ENCODE measurements at places on chromosomes 6 and 20. TPM values are rescaled to one million over a fixed set of nuclear protein-coding genes. Genes with fewer than 3 reads are reported as not detected.
A peak's percentile ranks its signal among the peaks of the same experiment; 100 is the strongest.

Gene HUS1B
- total RNA-seq, result 0.98 TPM

DNA sequence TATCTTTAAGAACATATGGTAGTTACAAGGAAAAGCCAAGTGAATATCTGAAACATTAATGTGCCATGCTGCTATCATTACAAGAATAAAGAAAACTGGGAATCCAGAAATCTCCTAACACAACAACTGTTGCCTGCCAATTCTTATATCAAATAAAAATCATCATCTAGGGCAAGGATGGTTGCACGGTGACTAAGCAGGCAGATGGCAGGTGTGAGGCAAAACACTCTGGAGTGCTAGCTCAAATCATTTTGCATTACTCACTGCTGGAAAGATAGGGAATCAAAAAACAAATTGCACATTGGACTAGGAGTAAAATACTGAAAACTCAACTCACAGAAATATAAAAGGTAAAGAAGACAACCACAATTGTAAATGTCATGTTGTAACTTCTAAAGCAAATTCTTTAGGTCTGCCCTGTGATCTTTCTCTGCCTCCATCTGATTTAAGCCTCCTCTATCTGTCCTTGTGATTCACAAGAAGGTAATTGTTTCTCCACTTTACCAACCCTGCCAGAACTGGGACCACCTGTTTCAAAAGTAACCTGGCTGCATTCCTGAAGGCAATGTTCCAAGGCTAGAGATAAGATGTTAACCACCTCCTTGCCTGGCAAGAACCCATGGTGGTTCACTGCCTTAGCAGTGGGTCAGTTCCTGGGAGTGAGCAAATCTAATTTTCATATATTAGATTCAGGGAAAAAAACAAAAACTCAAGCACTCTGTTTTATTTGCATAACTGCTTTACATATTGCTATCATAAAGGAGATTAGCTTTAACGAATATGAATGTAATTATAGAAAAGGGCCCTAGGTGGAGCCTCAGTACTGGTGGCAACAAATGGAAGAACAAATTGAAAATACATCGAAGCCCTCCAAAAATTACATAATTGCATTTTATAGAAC is 33.1 kb upstream of the LCA5 start:
- H3K4me1 ChIP-seq, result peaks cover 7% of the 10 kb centered on the region
- H3K27ac ChIP-seq, result no peak overlapping the region
- no peak for DNase-seq

GRCh38 chr6:119267126-119267905 is 82.2 kb downstream of the MAN1A1 start:
- H3K4me3 ChIP-seq, result no peak overlapping the region
- no peaks in the 10 kb centered on the region for H3K36me3 ChIP-seq
- no peaks in the 10 kb centered on the region for H3K4me1 ChIP-seq
- H3K27ac ChIP-seq, result no peak overlapping the region

DNA sequence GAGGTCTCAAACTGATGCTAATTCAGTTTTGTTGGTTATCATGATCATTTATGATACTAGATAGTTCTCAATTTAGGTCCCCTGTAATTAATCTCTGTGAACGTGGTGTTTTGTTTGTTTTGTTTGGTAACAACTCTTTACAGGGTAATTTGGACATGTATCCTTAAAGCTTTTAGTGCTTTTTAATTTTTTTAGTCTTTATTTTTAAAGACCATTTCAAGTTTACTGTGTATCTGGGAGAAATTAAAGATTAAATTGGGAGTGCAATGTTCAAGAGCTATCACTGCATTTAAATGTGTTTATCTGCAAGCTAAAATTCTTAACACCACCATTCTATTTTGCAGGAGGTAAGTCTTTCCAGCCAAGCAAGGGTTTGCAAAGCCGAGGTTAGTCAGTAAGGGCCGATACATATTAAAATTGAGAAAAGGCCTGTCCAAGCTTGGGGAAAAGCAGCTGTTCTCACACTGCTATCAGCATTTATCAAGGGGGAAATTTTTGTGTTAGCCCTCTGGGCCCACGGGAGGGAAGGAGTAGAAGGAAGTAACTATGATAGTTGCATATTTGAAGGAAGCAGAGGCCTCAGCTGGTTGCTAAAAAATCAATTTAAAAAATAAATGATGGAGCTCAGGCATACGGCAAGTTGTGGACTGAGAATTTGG is 59.3 kb upstream of the ZNF217 start:
- H3K36me3 ChIP-seq, result no peaks in the 10 kb centered on the region
- peak overlapping the region; percentile 50 for H3K27ac ChIP-seq
- H3K4me1 ChIP-seq, result peaks cover 39% of the 10 kb centered on the region
- no peaks in the 10 kb centered on the region for H3K27me3 ChIP-seq

DNA sequence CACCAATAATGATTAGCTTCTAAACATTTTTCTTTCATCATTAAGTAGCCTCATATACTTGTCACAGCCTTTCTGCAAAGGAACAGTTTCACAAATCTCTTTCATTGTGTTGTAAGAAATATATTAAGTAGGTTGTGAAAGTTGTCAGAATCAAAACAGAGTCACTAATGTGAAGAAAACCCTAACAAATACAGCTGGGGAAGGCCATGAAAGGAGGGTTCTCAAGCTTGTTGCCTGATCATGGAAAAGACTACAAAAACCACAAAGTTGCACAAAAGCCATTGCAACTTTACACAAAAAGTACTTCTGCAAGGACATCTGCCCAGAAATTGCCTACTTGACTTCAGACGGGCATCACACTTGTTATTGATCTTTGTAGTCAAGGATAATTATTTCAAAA is 216.1 kb downstream of the ALDH8A1 start:
- H3K4me1 ChIP-seq, result no peaks in the 10 kb centered on the region
- H3K27me3 ChIP-seq, result no peaks in the 10 kb centered on the region
- DNase-seq, result no peak
- no peaks in the 10 kb centered on the region for H3K36me3 ChIP-seq

- no peak overlapping the region for H3K4me3 ChIP-seq
- H3K36me3 ChIP-seq, result no peaks in the 10 kb centered on the region
- H3K27me3 ChIP-seq, result no peaks in the 10 kb centered on the region
- H3K27ac ChIP-seq, result no peak overlapping the region
- no peak for DNase-seq
Observed at GRCh38 chr6:4010048-4010447, 68.9 kb downstream of the FAM217A start.

- H3K27me3 ChIP-seq, result no peaks in the 10 kb centered on the region
- H3K27ac ChIP-seq, result no peak overlapping the region
- no peak for DNase-seq
Observed at GRCh38 chr20:34562641-34563040, 4.1 kb downstream of the MAP1LC3A start.

GRCh38 chr6:156917213-156917612 is 140.0 kb downstream of the ARID1B start:
- no peak for DNase-seq
- no peak overlapping the region for H3K27ac ChIP-seq
- H3K36me3 ChIP-seq, result no peaks in the 10 kb centered on the region
- no peaks in the 10 kb centered on the region for H3K27me3 ChIP-seq

- no peak overlapping the region for H3K4me3 ChIP-seq
- no peak for DNase-seq
- no peaks in the 10 kb centered on the region for H3K36me3 ChIP-seq
- no peaks in the 10 kb centered on the region for H3K27me3 ChIP-seq
Observed at GRCh38 chr6:47897247-47897646, 115.4 kb downstream of the OPN5 start.

GRCh38 chr20:19730706-19731105 is 27.4 kb upstream of the RIN2 start:
- no peak overlapping the region for H3K4me3 ChIP-seq
- H3K4me1 ChIP-seq, result peaks cover 13% of the 10 kb centered on the region
- no peak for DNase-seq
- no peaks in the 10 kb centered on the region for H3K36me3 ChIP-seq
- H3K27me3 ChIP-seq, result no peaks in the 10 kb centered on the region
- no peak overlapping the region for H3K27ac ChIP-seq

DNA sequence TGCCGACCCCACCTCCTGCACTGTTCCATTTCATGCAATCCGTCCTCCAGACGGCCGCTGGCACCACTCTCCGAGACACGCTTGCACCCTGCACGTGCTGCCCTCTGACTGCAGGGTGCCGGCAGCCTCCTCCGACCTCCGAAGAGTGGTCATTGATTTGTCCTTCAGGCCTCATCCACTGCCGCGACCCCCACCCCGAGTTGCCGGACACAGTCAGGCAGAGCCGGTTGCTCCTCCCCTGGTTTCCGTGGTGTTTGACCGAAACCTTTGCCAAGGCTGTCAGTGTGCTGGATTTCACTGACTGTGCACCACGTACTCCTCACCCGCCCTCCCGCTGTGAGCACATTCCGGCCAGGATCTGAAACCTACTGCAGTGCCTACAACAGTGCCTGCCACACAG is 156.4 kb upstream of the PDE10A start:
- DNase-seq, result no peak
- H3K36me3 ChIP-seq, result no peaks in the 10 kb centered on the region
- no peak overlapping the region for H3K4me3 ChIP-seq
- H3K4me1 ChIP-seq, result no peaks in the 10 kb centered on the region
- no peaks in the 10 kb centered on the region for H3K27me3 ChIP-seq

DNA sequence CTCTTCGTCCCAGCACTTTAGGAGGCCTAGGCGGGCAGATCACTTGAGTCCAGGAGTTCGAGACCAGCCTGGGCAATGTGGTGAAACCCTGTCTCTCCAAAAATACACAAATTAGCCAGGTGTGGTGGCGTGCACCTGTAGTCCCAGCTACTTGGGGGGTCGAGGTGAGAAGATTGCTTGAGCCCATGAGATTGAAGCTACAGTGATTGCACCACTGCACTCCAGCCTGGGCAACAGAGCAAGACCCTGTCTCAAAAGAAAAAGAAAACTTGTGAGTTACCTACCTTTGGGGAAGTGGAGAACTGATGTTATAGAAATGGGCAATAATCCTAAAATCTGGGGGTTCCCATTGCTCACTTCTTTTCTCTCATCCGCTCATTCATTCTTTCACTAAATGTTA is 58.0 kb downstream of the E2F3 start:
- no peak for DNase-seq
- no peak overlapping the region for H3K4me3 ChIP-seq
- no peak overlapping the region for H3K27ac ChIP-seq
- no peaks in the 10 kb centered on the region for H3K36me3 ChIP-seq
- peaks cover 5% of the 10 kb centered on the region for H3K4me1 ChIP-seq

Data from vagina (tissue), 2 donors.